Urinary bladder (tissue), 4 donors: ENCODE measurements at places on chromosomes 2 and 18.

DNA sequence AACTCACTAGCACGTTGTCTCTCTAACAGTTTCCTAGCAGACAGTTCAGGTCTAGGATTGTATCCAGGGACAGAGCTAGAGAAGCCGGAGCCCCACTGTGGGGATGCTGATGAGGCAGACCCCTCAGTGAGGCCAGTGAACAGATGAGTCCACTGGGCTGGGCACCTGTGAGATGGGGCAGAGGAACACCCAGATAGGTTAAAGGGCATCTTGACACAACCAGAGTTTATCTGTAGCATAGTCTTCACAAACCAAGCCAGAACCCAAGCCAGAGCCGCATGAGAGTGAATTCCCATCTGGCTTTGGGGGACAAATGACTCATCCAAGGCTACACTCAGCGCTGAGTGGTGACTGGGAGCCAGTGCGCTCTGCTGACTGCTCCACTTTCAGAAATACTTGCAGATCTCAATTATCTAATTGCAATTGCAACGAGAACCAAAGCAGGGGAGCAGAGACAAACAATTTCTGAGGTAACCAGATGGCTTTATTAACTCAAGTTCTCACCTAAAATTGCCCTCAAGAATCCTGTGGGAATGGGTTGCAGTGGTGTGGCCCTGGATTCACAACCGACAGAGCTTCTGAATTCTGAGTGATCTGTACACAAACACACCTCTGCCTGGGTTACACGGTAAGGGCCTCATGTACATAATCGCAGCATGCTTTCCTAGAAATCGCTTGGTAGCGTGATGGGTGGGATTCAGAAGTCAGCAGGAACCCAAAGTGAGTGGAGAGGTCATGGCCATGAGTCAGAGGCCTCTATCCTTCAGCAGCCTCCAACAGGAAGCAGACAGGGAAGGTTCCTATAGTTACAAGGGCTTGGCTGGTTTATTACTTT, 48.7 kb upstream of the MSH2 start:
- DNase-seq = no peak

DNA sequence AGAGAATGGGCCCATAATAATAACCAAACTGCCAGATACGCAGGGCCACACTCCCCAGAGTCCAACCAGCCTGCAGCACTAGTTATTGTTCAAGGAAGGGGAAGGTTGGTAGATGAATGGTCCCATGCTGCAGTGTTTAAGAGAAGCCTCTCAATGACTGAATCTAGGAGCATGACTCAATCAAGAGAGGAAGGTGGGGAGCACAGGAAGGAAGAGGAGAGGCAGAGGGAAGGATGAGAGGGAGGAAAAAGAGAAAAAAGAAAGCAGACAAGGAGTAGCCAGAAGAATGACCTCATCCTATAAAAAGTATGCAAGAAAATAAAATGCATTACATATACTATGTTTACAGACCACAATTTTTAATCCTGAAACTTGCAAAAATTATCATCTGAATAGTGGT, 174.5 kb downstream of the TCF4 start:
- no peak for DNase-seq

DNA sequence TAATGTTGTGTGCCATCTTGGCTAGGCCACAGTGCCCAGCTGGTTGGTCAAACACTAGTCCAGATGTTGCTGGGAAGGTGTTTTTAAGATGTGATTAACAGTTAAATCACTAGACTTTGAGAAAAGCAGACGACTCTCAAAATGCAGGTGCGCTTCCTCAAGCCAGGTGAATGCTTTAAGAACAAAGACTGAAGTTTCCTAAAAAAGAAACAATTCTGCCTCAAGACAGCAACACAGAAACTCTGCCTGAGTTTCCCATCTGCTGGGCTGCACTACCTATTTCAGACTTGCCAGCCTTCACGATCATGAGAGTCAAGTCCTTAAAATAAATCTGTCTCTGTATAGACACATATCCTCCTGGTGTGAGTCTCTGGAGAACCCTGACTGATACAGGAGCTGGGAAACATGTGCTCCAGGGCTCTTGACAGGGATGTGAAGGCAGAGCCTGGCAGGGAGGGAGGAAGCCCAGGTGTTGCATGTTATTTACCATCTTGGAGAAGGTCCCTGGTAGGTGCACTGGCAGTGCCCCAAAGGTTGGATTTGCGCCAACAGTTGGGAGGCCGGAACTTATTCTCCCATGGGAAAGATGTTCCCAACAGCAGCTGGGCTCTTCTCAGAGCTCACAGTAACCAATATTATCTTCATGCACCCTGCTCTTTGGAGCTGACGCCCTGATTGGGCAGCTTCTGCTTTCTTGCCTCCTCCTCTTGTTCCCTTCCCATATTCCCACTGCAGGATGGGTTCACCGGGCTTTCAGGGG, 43.9 kb downstream of the ST6GAL2 start:
- DNase-seq = no peak

DNA sequence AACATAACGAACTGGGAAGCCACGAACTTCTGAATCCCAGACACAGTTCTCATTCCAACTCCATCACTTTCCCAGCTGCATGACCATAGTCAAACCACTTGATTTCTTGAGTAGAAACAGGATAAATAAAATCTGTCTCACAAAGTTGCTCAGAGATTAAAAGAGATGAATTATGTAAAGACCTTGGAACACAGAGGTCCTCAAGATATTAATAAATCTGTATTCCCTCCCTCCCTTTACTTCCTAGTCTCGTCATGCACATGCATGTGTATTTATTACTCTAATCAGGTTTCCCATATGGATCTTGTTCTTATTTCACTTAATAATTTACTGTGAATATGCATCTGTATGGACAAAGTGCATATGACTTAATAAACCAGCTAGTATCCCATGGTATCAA, 21.1 kb upstream of the CSRNP3 start:
- DNase-seq = no peak

- DNase-seq = no peak
Observed at GRCh38 chr2:12855508-12855907, 138.8 kb downstream of the TRIB2 start.

DNA sequence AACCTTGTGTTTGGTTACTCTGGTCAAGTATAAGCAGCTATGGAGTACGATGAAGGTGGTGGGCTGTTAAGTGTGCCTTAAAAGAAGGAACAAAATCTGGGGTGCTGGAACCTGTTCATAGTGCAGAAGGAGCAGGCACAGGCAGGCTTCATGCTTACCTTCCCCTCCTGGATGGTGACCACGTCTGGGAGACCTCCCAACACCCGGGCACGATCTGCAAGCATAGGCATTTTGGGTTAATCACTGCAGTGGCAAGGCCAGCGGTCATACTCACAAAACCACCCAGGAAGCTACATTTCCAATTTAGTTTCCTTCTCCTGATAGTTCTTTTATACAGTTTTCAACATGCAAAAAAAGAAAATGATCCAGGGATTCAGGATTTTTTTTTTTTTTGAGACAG, 58.7 kb upstream of the LPIN2 start:
- DNase-seq = no peak

- no peak for DNase-seq
Observed at GRCh38 chr2:48479915-48480314, 50.0 kb upstream of the STON1 start.

DNA sequence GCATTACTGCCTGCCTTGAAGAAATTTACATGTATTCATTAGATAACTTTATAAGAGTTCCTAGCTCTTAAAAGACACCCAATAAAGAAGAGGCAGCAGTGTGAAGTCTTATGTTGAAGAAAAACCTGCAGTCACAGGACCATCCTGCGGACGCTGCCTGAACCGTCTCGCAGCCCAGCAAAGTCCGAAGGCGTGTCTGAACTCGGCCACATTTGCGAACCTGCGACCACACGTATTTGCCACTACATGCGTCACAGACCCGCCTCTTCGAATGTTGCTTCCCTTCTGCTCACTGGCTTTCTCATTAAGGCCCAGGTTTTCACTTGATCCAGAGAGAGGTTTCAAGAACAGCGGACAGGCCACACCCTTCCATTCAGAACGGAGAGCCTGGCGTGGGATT, 41.2 kb downstream of the CNGA3 start:
- DNase-seq = no peak

GRCh38 chr2:9144046-9144445, 62.6 kb upstream of the ASAP2 start:
- DNase-seq = no peak

GRCh38 chr2:20852139-20852538, 29.2 kb upstream of the LDAH start:
- no peak for DNase-seq

DNA sequence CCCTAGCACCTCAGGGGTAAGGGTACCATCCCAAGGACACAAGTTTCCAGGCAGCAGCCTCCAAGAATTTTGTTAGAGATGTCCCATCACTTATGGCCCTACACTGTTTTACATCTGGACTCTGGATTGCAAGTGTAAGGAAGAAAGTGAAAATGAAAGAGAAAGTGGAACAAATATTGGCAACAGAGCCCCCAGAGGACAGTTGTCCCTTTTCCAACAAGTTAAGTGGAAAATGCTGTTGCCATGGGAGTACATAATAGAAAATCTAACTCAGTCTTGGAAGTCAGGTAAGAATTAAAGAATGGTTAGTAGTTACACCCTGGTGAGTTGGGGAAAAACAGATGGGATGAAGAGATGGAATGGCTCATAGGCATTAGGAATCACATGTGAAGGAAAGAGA, 50.6 kb downstream of the TTC21B start:
- no peak for DNase-seq

DNA sequence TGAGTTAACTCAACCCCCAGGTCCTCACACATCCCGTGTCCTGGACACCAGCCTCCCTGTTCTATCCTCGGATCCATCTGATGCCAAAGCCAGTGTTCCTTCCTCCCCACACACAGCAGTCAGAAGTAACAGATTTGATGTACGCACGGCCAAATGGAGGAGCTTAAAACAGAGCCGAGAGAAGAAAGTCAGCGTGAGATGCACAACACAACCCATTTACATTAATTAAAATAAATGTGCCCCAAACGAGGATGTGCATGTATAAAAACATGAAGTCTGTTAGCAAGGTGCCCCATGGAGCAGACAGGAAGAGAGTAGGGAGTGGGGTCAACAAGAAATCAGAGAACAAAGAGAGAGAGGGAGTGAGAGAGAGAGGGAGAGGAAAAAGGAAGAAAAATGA, 191.2 kb downstream of the HAUS1 start:
- DNase-seq = no peak

DNA sequence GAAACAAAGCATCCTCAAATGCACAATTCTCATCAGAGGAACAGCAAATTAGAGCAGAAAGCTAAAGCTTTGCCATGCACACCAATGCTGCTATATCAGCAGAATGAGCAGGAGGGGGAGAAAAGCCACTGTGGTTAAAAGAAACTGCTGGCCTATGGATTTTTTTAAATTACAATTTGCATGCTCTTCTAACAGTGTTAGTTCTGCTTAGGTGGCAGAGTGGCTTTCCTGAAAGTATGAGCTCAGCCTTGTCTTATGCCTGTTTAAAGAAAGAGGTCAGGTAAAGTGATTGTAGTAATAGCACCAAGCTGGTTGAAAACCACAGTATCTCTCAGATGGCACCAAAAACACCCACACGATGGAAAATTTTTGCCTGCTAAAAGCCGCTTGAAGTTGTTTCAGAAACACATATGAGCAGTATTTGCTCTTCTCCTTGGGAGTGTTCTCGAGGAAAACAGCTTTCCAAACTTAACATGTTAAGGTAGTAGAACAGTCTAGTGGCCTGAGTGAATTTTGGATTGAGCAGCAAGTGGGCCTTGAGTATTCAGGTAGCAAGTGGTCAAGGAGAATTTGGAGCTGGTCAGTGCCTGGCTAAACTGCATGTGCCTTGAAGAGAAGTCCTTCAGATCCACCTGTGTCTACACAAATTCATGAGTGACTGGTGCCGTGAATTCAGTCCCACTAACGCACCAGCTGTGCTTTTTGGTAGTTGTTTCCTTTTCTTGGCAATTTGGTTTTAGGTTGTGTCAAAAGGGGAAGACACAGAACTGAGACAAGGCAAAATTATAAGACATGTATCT, 19.6 kb upstream of the NDUFV2 start:
- no peak for DNase-seq

DNA sequence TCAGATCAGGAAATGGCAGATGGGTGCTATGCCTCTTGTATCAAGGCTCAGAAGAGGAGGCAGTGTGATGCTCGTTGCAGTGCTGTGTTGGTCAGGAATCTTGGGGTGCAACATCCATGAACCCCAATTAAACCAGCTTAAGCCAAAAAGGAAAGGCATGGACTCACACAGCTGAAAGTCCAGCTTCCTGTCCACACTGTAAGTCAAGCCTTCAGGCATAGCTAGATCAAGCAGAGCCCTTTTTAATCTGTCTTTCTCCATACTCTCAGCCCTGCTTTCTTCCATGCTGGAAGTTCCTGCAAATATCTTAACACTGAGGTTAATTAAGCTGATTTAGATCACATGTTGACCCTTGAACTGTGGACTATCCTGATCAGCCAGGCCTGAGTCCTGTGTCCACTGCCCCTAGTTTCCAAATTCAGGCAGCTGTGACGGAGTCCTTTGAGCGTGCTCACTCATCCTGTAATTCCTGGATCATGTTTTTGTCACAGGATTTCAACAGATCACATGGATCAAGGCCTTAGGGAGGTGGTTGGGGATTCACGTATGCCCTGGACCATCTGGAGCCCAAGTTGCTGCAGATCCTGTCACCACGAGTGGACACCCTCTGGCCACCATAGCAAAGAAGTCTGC, 4.5 kb upstream of the C2orf74 start:
- DNase-seq = no peak

GRCh38 chr2:242063850-242064249, 194.3 kb downstream of the RTP5 start:
- DNase-seq = no peak

- no peak for DNase-seq
Observed at GRCh38 chr2:190655570-190655969, 6.7 kb downstream of the NAB1 start.

DNA sequence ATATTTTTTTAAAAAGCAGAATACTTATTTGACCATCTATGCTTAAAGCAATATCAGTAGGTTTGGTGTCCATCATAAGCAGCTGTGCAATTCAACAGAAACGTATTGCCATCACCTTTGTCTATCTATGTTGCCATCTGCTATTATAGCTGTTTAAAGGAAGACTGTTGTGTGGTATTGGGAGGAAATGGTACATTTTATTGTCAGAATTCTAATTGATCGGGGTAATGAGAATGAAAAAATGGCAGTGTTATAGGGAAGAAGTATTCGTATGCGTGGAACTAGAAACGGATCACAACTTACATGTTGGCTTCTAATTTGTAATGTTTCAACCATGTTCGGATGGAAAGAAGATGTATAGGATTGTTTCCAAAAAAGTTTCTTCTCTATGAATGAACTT, 90.3 kb upstream of the RANBP2 start:
- no peak for DNase-seq

GRCh38 chr18:11808001-11808855, 43.0 kb upstream of the CHMP1B start:
- no peak for DNase-seq

DNA sequence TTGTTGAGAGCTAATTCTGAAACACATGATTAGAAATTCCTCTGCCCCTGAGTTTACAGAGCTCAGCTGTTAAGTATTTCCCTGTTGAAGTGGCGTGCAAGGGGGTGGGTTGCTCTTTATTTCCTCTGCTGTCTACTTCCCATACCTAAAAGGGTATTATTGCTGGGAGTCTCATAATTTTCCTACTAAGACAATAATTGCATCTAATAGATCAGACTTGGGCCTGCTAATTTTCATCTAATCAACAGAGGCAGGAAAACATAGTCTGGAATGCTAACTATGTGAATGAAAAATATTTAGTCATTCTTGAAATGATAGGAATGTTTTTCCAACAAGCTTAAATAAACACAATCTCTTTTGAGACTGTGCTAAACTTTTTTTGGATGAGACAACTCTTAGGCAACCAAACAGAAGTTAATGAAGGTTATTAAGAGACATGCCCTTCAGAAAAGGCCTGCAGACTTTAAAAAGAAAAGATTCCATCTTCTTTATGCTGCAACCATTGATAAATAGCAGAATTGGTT, 111.4 kb downstream of the FEZ2 start:
- no peak for DNase-seq
